ENCODE measurements at places on chromosomes 7 and 10.
A peak's percentile ranks its signal among the peaks of the same experiment; 100 is the strongest.

DNA sequence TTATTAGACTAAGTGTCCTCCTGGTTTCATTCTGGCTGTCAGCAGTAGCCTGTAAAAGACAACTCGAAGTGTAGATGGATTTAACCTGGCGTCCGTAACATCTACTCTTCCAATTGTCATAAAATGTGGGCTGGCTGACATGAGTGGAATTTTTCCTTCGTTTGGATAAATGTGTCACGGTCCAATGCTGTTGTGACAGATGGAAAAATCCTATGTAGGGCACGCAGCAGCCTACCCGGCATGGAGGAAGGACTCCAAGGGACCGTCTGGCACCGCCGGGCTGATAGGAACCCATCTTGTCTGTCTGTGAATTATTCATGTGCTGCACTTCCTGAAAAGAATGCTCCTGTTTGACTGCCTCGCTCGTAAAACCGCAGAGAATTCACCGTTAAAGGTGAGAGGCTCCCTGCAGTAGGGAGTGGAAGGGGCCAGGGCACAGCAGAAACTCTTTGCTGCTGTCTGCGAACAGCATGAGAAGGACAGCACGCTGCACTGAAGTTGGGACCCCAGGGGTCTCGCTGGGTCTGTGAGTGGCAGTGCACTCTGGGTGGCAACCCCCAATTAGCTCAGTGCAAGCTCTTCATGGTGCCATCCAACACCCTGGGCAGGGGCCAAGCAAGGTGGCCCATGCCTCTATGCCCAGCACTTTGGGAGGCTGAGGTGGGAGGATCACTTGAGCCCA is 1.6 kb upstream of the ORAI2 start:
- DNase-seq, result peak; percentile 60

DNA sequence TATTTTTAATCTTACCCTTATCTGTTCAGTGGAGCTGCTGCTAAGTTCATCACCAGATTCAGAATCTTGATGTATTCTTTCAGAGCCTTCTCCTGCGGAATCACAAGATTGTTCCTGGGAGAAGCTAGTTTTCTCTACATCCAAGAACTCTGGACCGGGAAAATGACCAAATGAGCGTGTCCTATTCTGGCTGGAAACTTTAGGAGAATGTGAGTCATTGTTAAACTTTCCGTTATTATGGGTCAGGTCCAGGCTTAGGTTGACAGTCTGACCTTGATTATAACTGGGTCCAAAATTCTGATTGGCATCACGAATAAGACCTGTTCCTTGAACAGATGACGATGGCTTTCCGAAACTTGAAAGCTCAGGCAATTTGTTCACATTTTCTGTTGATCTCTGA is 20.5 kb downstream of the ARHGAP12 start:
- DNase-seq, result no peak

GRCh38 chr10:124401633-124402032 is 17.1 kb downstream of the OAT start:
- DNase-seq, result no peak

DNA sequence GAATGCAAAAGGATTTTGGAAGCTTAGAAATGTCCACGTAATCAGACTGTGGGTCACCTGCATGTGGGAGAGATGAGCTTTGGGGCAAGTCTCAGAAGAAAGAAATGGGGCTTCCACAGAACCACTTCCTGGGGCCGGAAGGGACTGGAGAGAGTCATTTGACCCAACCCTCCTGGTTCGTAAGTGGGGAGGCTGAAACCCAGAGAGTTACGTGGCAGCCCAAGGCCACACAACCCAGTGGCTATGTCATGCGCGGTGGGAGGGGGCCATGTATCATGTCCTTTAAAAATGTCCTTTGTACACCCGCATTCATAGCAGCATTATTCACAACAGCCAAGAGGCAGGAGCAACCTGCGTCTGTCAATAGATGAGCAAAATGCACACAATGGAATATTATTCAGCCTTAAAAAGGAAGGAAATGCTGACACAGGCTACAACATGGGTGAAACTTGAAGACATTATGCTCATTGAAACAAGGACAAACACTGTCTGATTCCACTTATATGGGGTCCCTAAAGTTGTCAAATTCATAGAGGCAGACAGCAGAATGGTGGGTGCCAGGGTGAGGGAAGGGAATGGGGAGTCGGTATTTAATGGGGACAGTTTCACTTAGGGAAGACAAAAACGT is 15.1 kb downstream of the CAMK2B start:
- no peak for DNase-seq

DNA sequence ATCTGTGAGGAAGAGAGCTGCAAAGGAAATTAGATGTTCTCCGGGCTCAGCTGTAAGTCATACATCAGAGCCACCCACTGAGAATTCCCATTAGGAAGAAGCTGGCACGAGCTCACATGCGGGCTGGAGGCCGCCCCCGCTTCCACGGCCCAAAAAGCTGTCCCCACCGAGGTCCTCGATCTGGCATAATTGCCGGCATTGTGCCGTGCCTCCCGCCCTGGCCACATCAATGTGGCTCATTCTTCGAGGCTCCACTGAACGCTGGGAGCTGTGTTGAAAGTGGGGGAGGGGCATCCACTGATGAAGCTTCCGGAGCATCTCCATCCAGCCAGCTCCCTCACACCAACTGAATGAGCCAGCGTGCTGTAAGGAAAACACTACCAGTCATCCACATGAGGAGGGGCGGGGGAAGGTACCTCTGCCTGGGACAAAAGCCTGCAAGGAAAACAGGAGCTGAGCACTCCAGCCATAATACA is 173.1 kb downstream of the PTPRN2 start:
- DNase-seq, result no peak

GRCh38 chr7:22730921-22731654 is 4.1 kb downstream of the IL6 start:
- DNase-seq, result no peak

GRCh38 chr10:58943960-58944359 is 232.5 kb upstream of the PHYHIPL start:
- DNase-seq, result no peak

- DNase-seq, result no peak
Measured at GRCh38 chr7:52146871-52147634, 830.4 kb upstream of the COBL start.

DNA sequence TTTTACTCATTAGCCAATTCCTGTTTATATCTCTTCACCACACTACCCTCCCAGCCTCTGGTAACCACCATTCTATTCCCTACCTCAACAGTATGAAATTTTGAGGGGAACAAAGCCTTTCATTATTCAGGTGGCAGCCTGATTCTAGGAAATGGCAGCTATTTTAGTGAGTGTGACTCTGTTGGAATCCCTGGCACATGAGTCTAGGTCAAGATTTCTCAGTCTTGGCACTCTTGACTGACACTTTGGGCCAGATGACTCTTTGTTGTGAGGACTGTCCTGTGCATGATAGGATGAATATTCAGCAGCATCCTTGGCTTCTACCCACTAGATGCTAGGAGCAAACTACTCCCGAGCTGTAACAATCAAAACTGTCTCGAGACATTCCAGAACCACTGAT is 322.8 kb upstream of the PHYHIPL start:
- DNase-seq, result no peak

DNA sequence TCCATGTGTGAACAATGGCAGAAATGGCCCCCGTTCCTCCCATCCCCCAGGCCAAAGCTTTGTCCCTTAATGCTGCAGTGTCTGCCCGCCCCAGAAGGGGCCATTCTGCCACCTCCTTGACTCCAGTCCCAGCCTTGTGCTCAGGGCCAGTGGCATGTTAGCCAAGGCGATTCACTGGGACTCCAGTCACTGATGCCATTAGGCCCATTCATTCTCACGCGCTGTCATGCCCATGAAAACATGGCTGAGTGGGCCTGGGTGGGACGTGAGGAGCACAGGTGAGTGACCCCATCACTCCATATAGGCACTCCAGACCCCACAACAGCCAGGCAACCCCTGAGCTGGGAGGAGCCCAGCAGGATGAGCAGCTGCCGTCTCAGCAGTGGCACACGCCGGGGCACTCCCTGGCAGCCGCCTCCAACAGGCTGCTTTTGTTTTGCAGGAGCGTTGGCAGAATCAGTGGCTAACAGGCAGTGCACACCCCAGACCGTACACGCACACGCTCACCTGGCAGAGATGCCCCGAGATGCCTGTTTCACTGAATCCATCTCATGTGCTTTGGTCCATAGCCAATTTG is 79.5 kb downstream of the TCERG1L start:
- DNase-seq, result no peak

- no peak for DNase-seq
Measured at GRCh38 chr7:139857791-139858190, 28.7 kb downstream of the TBXAS1 start.

DNA sequence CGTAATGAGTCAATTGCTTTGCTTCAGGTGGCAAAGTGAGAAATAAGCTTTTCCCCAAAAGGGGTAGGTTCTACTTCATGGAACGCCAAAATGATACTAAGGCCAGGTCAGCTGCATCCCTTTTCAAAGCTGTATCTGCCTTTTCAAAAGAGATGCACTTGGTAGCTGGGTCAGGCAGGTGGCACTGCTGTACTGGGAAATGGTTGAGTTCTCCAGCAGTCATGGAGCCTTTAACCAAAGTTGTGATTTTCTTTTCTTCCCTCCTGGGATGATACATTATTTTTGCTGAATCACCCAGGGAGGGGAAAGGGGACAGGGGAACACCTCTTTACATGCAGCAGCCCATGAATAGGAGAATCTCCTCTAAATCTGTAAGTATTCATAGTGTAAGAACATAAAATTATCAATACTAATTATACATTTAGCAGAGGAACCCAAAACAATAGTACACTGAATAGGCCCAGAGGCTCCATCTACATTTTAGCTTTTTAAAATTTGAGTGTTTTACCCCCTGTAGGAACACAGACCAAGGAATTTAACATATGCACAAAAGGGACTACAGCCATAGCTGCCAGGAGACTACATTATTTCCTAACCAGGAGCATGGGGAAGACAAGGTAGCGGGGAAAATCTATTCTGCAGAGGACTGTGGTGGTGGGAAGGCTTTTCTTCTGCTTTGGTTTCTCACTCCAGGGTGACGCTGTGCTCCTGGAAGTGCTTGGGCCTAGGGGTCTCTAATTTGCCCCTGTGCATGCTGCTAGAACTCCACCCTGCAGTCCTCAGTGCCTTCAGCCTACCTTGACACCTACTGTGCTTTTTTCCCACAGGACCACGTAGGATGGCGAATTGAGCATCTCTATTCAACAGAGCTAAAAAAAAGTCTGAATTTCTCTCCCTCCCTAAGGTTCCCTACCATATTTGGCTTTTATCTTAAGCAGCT is 6.4 kb upstream of the GPR22 start:
- peak; percentile 35 for DNase-seq

DNA sequence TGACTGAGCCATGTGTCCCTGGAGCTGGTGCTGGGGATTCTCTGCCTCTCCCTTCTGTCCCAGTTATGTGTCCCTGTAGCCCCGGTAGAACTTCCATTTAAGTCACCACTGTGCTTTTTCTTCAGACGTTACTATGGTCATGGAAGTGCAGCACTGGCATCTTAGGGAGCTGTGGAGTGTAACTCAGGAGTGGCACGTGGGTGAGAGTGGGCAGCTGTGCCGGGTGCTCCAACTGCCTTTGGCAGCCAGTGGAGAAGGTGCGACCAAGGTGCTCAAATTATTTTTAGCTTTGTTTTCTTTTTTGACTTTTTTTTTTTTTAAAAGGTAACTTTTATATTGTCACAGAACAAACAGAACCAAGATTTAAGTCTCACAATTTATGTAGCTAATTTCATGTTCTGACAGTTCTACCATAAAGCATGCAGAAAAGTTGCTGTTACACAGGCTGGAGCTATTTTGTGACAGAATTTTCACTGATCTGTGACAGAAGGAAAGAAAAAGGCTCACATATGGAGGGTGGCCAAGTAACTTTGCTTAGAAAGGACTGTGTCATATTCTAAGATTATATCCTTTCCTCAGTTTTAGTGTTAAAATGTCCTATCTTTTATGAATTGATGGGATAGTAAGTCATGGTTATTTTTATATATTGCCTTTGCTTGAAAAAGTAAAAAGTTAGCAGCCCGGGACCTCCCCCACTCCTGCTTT is 73.9 kb downstream of the SH2D4B start:
- no peak for DNase-seq

GRCh38 chr10:68212721-68213352 is 19.1 kb downstream of the ATOH7 start:
- no peak for DNase-seq

- no peak for DNase-seq
Measured at GRCh38 chr10:60427709-60428386, 38.2 kb upstream of the ANK3 start.

- no peak for DNase-seq
Measured at GRCh38 chr7:55570939-55571338, 1.4 kb downstream of the VOPP1 start.

DNA sequence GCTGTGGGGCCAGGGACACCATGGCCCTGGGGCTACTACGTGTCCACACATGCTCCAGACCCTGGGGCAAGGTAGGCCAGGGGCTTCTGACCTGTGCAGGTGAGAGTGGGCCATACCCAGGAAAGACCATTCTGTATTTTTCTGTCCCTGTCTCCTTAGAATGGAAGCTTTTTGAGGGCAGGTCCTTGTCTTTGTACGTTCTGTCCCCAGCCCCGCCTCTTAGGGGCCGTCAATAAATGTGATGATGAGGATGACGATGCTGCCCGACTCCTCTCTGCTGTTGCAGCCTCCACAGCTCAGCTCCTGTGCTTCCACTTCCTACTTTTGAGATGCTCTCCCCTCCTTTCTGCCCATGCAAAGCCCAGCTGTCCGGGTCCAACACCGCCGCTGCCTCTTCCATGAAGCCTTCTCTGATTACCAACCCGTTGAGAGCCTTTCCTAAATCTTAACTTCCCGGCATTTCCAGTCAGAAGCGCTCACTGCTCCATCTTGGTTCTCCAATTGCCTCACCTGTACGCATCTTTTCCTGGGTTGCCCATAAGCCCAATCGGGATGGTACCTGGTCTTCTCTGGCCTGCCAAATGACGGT is 4.3 kb downstream of the VPS37D start:
- no peak for DNase-seq

DNA sequence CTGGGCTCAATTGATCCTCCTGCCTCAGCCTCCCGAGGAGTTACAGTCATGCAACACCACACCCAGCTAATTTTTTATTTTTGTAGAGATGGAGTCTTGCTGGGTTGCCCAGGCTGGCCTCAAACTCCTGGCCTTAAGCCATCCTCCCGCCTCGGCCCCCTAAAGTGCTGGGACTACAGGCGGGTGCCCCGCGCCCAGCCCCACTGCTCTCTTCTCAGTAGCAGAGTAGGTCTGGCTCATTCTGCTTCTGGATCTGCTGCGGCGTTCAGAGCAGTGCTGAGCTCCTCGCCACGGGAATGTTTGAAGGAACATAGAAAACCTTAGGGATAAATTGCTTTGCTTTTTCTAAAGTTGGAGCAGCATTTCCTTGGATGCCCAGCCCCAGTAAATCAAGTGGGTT is 27.4 kb downstream of the WIPI2 start:
- no peak for DNase-seq

- DNase-seq, result no peak
Measured at GRCh38 chr7:137965942-137966640, 35.8 kb downstream of the CREB3L2 start.

GRCh38 chr10:90805206-90805605 is 52.6 kb downstream of the HTR7 start:
- DNase-seq, result no peak

Measured in stimulated activated CD4-positive, alpha-beta T cell treated with anti-CD3 and anti-CD28 coated beads, Interleukin-15, amount 100 ng/mL, for 24 hours (primary cell).